ENCODE measurements at places on chromosomes 12 and 14.

DNA sequence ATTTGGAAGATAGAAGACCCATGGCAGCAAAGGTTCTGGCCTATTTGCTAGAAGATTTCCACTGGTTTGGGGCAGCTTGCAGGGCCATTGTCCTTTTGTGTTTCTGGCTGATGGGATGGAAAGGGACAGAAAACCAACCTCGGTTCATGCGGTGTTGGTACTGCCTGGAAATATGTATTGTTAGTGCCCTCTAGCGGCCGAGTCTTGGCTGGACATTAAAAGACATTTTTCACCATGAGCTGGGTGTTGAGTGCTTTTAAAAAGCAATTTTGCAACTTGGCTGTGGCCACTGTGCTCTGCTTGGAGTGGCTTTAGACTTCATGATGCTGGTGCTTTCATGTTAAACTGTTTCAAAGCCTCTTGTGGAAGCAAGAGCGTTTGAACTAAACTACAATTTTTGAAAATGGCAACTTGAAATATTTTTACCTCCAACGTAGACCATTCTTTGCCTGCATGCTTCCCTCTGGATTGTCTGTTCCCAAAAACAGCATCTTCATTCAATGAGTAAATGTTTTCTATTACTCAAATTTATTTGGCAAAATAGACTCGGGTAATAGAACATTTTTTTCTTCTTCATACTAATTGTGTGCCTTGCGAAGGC is 102.7 kb upstream of the TBX5 start:
- peak; percentile 80 for DNase-seq

DNA sequence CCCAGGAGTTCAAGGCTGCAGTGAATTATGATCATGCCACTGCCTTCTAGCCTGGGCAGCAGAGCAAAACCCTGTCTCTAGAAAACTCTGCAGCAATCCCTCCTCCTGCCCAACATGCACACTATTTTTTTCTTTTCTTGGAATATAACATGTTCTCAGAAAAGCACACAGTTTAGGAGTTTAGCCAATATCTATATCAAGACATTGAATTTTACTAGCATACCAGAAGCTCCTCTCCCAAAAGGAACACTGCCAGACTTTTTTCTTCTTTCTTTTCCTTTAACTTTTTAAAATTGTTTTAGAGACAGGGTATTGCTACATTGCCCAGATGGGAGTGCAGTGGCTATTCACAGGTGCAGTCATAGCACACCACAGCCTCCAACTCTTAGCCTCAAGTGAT is 107.1 kb upstream of the AEBP2 start:
- no peak for DNase-seq

DNA sequence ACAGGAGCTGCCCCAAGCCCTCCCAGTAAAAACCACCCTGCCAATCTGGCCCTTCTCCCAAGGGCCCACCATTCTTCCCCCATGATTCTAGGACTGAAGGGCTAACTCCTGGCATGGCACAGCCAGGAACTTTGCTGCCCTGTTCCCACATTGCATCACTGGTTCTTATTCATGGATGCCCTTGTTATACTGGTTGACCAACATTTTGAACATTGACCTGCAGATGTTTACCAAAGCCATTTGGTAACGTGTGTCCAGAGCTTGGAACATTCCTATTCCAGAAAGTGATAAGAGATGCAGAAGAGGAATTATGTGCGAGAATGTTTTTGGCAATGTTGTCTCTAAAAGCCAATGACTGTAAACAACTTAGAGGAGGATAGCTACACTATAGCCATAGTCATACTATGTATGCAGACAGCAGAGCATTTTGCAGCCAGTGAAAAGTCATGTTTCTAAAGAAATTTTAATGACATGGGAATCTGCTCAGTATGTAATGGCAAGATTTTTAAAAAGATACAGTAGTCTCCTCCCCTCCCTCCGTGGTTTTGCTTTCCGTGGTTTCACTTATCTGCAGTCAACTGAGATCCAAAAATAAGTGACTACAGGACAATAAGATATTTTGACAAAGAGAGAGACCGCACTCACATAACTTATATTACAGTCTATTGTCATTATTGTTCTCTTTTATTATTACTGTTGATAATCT is 108.8 kb downstream of the DAAM1 start:
- DNase-seq: no peak

DNA sequence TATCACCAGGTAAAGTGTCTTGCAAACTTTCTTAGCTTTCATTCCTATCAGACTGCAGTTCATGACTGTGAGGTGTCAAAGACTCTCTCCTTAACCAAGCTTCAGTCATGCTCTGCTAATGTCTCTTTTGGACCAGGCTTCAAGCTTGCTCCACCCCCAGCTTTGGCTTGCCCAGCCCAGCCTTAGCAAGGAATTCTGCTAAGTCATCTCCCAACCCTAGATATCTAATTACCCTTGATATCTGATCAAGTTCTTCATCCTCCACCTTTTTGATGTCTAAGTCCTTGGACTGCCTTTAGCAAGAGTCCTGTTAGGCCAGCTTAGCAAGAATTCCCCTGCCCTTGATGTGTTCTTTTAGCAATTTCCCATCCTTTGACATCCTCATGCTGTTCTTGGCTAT is 108.9 kb upstream of the FGD4 start:
- no peak for DNase-seq

DNA sequence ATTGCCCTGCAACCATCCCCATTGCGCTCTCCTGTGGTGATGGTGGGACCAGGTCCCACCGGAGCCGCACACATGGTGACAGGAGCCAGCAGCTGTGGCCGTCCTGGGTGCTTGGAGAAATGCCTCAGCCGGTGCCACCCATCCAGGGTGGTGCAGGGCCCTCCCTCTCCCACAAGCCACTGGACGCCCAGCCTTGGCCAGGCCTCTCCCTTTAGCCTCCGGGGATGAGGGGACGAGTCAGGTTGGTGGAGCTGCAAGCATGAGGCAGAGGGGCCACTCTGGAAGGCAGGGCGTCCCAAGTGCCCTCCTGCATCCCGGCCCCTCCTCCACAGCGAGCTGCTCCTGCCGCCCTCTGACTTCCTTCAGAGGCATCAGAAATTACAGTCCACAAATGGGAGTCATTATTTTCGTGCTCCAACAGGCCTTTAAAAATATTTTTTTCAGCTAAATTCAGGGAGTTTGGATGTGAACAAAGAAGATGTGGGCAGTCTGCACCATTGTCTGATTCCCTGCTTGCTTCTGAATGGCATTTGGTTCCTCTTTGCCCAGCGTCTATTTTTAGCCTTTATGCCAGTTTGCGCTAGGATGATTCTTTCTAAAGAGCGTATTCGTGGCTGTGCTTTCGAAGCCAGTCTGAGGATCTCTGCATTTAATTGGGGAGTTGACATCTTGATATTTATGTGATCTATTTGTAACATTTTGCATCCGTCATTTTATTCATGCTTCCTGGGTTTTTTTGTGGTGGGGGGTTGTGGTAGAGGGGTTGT is 189.4 kb downstream of the ADGRD1 start:
- DNase-seq: no peak

DNA sequence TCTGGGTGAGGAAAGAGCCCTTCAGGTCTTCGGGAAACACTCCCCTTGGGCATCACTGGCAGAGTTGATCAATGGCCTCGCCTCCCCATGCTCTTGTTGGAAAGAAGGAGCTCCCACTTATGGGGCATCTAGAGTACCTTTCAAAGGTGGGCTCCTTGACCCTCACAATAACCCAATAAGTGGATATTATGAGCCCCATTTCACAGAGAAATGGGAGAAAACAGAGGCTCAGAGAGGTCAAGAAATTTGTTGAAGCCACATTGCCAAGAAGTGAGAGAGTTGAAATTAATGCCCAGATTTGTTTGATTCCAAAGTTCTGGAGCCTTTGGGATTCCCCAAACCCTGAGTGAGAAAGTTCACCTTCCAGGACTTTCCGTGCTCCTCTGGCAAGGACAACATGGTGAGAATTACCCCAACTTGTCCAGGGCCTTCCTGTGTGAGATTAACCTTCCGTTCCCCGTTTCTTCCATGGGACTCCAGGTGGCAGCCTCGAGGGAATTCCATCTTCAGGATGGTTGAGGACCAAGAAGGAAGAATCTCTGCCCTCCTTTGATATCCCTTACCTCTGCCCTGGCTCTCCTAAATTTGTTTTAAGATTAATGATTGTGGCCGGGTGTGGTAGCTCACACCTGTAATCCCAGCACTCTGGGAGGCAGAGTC is 7.5 kb upstream of the CHD4 start:
- no peak for DNase-seq

DNA sequence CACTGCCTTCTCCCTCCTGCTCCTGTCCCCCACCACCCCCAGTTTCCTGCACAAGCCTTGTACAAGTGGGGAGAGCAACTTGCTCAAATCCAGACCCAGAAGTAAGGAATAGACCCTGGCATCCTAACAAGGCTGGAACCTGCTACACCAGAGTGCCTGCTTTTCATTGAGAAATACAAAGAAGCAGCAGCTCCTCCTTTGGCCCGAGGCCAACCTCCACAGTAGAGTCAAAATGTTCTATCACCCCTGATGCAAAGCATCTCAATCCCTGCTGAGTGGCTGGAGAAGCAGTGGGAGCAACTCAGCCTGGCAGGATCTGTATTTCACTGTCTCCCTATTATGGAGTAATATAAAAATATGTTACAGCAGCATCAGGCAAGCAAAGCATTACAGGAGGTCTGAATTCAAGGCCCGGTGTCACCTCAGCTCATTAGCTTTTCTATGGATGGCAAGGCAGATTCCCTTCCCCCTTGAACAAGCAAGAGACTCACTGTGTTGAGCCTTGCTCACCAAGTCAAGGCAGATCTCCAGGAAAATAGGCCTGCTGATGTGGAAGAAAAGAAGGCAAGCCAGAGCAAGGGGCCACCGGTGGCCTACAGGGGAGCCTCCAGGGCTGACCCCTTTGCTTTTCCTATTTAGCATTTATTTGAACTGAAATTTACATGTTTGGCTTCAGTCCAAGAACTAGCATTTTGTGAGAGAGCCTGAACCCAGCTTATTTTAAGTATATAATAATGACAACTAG is 186.3 kb upstream of the EGLN3 start:
- no peak for DNase-seq

GRCh38 chr12:50317203-50317602 is 33.9 kb upstream of the LIMA1 start:
- peak; percentile 9 for DNase-seq

DNA sequence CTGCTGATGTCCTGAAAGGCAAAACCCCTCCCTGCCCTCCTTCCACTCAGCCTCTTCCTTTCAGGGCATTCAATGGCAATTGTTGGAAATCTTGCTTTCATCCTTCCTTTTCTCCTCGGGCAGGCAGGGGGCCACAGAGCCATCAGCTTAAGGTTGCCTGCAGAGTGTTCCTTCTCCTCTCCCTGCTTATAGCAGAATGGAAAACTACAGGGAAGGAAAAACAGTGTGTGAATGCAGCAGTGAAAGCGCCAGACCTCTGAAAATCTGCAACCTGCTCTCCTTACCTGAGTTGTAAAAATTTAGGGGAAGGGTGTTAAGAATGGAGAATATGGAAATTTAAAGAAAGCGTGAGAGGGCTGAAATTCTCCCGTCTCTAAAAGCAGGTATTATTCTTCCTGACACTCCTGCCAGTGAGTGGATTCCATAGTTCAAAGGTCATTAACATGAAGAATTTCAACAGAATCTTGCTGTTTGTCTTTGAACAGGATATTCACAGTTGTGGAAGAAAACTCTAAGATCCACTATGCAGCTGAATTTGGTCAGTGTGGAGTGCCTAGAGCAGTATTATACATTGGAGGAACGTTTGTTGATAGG is 348.8 kb downstream of the KCNH5 start:
- no peak for DNase-seq
